ENCODE measurements at places on chromosomes 6 and 20.

- H3K4me1 ChIP-seq, result no peaks in the 10 kb centered on the region
- H3K36me3 ChIP-seq, result no peaks in the 10 kb centered on the region
- H3K27me3 ChIP-seq, result no peaks in the 10 kb centered on the region
- no peak overlapping the region for H3K27ac ChIP-seq
- DNase-seq, result no peak
These were observed 338.3 kb upstream of the KCNQ5 start for GRCh38 chr6:72283571-72283970.

DNA sequence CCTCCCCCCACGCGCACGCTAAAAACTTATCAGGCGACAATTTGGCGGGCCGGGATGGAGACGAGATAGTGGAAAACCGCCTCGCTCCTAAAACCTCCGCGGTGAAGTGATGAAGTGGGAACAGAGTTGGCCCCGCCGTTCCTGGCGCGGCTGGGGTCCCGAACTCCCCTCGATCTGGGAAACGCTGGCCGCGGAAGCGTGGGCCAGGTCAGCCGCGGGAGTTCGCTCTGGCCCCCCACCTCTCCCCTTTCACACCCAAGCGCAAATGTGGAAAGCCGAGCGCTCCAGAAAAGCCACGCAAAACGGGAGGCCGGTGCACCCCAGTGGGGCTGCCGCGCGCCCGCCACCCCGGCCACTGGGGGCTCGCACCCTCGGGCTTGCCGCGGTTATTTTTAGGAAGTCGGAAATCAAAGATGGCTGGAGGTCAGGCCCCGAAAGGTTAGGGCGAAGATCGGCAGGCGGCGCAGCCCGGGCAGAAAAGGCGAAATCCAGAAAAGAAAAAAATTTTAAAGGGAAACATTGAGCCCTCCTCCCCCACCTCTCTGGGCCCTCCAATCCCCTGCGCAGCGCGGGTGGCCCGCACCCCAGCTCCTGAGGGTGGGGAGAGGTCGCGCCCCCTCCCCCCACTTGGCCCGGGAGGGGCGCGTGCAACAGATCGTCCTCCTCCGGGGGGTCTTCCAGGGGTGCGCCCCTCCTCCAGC, 1.0 kb downstream of the SALL4 start:
- H3K36me3 ChIP-seq, result no peaks in the 10 kb centered on the region
- no peak overlapping the region for H3K27ac ChIP-seq
- peaks cover 42% of the 10 kb centered on the region for H3K27me3 ChIP-seq
- peak overlapping the region; percentile 45 for H3K4me3 ChIP-seq
- H3K4me1 ChIP-seq, result peaks cover 28% of the 10 kb centered on the region

DNA sequence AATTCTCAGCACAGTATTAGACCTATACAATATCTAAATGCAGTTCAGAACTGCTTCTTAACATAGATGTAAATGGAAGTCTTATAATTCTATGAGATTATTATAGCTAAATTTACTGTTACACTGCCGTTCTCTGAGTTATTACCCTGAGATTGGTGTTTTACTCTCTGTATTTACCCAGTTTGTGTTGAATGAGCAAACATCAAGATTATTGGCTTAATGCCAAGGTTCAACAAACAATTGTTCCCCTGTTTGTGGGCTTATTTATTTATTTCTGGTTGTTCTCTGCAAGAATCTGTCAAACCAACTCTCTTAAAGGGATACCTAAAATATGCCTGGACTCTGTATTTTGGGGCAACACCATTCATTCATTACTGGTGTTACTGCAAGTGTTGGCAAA, 5.2 kb upstream of the STMND1 start:
- peaks cover 5% of the 10 kb centered on the region for H3K4me1 ChIP-seq
- H3K36me3 ChIP-seq, result no peaks in the 10 kb centered on the region
- DNase-seq, result no peak
- H3K27ac ChIP-seq, result no peak overlapping the region
- no peak overlapping the region for H3K4me3 ChIP-seq
- H3K27me3 ChIP-seq, result no peaks in the 10 kb centered on the region

GRCh38 chr6:63094947-63095346, 116.3 kb upstream of the FKBP1C start:
- no peak overlapping the region for H3K27ac ChIP-seq
- H3K27me3 ChIP-seq, result no peaks in the 10 kb centered on the region
- no peaks in the 10 kb centered on the region for H3K36me3 ChIP-seq
- no peaks in the 10 kb centered on the region for H3K4me1 ChIP-seq

DNA sequence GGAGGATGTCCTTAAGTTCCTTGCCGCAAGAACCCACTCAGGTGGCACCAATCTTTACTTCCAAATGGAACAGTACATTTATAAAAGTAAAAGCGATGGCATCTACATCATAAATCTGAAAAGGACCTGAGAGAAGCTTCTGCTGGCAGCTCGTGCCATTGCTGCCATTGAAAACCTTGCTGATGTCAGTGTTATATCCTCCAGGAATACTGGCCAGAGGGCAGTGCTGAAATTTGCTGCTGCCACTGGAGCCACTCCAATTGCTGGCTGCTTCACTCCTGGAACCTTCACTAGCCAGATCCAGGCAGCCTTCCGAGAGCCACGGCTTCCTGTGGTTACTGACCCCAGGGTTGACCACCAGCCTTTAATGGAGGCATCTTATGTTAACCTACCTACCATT, 191.7 kb downstream of the TRIM27 start:
- H3K4me3 ChIP-seq, result no peak overlapping the region
- DNase-seq, result no peak
- peaks cover 8% of the 10 kb centered on the region for H3K4me1 ChIP-seq
- no peaks in the 10 kb centered on the region for H3K36me3 ChIP-seq
- peaks cover 77% of the 10 kb centered on the region for H3K27me3 ChIP-seq

- no peak overlapping the region for H3K4me3 ChIP-seq
- no peaks in the 10 kb centered on the region for H3K4me1 ChIP-seq
- H3K36me3 ChIP-seq, result no peaks in the 10 kb centered on the region
- H3K27ac ChIP-seq, result no peak overlapping the region
- no peak for DNase-seq
These were observed 62.1 kb downstream of the TBXT start for GRCh38 chr6:166105341-166106075.

DNA sequence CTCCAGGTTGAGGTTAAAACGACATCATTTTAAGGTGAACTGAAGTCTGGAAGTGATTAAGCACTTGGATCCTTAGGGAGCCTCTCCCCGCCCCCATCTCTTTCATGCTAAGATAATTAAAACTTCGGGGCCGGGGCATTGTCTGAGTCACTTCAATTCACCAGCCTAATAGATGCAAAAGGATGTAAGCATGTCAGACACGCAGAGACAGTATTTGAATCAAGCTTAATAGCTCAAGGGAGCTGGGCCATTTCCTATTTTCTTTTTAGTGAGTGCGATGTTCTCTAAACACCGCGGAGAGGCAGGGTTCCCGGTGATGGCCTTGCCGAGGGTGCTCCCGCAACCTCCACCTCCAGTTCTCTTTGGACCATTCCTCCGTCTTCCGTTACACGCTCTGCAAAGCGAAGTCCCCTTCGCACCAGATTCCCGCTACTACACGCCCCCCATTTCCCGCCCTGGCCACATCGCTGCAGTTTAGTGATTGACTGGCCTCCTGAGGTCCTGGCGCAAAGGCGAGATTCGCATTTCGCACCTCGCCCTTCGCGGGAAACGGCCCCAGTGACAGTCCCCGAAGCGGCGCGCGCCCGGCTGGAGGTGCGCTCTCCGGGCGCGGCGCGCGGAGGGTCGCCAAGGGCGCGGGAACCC, 516 bp upstream of the IRF4 start:
- peak overlapping the region; percentile 56 for H3K4me3 ChIP-seq
- no peaks in the 10 kb centered on the region for H3K36me3 ChIP-seq
- peaks cover 33% of the 10 kb centered on the region for H3K4me1 ChIP-seq
- H3K27me3 ChIP-seq, result peaks cover 88% of the 10 kb centered on the region
- DNase-seq, result no peak
- no peak overlapping the region for H3K27ac ChIP-seq

GRCh38 chr20:6439737-6440442, 317.1 kb upstream of the FERMT1 start:
- no peaks in the 10 kb centered on the region for H3K4me1 ChIP-seq
- H3K36me3 ChIP-seq, result no peaks in the 10 kb centered on the region
- no peak overlapping the region for H3K27ac ChIP-seq
- no peak for DNase-seq

DNA sequence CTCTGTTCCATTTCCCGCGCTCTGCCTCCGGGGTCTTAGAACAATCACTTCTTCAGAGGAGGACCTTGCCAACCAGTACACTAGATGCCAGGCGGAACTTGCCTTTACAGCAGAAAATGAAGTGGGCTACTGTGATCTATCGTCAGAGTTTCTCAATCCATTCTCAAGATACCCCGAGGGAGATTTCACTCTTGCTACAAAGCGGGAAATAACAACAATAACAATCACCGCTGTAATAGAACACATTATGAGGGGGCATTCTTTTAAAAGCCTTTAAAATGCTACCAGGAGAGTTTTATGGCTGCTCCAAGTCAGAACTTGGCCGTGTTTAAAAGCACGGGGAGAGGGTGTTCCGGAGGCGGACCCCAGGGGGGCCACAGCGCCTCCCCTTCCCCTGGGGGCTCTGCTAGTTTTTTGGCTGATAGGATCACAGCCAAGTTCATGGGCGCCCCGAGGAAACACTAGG, 617.0 kb upstream of the AGPAT4 start:
- DNase-seq, result no peak
- peaks cover 10% of the 10 kb centered on the region for H3K4me1 ChIP-seq
- no peak overlapping the region for H3K27ac ChIP-seq
- no peaks in the 10 kb centered on the region for H3K27me3 ChIP-seq
- H3K36me3 ChIP-seq, result no peaks in the 10 kb centered on the region

GRCh38 chr6:16474772-16475493, 236.5 kb downstream of the GMPR start:
- no peaks in the 10 kb centered on the region for H3K36me3 ChIP-seq
- DNase-seq, result no peak
- no peak overlapping the region for H3K4me3 ChIP-seq
- H3K27me3 ChIP-seq, result no peaks in the 10 kb centered on the region
- peaks cover 6% of the 10 kb centered on the region for H3K4me1 ChIP-seq

DNA sequence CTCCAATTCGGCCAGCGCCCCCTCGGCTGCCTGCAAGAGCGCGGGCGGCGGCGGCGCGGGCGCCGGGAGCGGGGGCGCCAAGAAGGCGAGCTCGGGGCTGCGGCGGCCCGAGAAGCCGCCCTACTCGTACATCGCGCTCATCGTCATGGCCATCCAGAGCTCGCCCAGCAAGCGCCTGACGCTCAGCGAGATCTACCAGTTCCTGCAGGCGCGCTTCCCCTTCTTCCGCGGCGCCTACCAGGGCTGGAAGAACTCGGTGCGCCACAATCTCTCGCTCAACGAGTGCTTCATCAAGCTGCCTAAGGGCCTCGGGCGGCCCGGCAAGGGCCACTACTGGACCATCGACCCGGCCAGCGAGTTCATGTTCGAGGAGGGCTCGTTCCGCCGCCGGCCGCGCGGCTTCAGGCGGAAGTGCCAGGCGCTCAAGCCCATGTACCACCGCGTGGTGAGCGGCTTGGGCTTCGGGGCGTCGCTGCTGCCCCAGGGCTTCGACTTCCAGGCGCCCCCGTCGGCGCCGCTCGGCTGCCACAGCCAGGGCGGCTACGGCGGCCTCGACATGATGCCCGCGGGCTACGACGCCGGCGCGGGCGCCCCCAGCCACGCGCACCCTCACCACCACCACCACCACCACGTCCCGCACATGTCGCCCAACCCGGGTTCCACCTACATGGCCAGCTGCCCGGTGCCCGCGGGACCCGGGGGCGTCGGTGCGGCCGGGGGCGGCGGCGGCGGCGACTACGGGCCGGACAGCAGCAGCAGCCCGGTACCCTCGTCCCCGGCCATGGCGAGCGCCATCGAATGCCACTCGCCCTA, 963 bp downstream of the FOXF2 start:
- H3K36me3 ChIP-seq, result no peaks in the 10 kb centered on the region
- peak overlapping the region; percentile 51 for H3K4me3 ChIP-seq
- H3K4me1 ChIP-seq, result peaks cover 49% of the 10 kb centered on the region
- H3K27ac ChIP-seq, result no peak overlapping the region

DNA sequence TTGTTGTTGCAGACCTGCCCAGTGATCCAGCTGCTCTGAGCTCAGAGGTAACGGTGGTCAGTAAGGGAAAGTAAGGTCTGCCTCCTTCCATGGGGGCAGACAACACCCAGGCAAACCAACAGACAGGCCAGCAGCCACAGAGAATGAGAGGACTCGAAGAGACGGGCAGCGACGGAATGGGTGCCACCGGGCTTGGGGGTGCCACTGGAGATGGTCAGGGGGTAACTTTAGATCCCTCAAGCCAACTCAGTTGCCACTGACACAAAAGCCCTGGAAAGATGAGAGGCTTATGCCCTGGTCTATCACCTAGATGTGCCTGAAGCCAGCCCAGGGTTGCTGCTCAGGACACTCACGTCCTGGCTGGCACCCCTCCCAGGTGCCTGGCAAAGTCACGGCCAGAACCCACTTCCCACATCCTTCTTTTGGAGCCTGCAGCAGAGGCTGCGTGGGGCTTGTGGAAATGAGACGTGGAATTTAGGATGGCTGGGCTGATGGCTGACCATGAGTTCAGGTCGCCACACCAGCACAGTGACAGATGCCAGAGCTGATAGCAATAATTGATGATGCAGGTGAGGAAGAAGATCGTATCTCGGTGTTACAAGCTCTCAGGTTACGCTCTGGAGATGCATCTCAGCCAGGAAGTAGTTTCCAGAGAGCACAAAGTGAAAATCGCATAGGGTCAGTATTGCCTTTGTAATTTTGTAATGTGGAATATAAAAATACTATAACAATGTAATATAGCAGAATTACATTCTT, 209.1 kb downstream of the SYNDIG1 start:
- H3K4me1 ChIP-seq, result no peaks in the 10 kb centered on the region
- H3K27me3 ChIP-seq, result no peaks in the 10 kb centered on the region
- no peaks in the 10 kb centered on the region for H3K36me3 ChIP-seq
- H3K27ac ChIP-seq, result no peak overlapping the region
- DNase-seq, result peak; percentile 72

- no peak for DNase-seq
- H3K4me3 ChIP-seq, result no peak overlapping the region
- H3K36me3 ChIP-seq, result no peaks in the 10 kb centered on the region
- no peaks in the 10 kb centered on the region for H3K27me3 ChIP-seq
These were observed 36.4 kb upstream of the UTRN start for GRCh38 chr6:144248476-144249301.

GRCh38 chr20:50522053-50522674, 12.0 kb downstream of the PTPN1 start:
- DNase-seq, result no peak
- no peak overlapping the region for H3K4me3 ChIP-seq
- no peaks in the 10 kb centered on the region for H3K36me3 ChIP-seq

DNA sequence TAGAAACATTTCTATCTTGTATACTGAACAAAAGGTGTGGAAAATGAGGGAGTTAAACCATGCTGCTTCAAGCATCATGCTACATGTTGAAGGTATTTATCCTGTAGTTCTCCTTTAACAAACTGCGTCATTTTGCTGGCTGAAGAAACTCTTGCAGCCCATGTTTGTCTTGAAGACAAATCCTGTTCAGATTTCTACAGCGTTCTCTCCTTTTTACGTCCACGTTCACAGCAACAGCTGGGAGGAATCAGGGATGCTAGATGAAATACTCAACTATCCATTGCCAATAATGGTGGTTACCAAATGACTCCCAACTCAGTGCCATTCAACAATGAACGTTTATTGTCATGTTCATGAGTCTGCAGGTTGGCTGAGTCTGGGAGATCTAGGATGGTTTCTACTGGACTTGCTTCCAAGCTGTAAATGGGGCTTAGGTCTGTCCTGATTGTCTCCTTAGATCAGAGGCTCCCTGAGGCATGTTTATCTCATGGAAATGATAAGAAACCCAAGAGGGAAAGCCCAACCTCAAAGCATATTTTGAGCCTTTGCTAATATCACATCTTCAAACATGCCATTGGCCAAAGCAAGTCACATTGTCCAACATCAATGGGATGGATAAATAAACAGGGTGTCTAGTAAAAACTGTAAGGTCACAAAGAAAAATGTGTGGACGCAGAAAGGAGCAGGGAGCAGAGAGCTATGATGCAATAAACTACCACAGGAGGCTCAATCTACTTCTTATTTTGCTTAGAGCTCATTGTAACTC, 2.7 kb upstream of the PLCB1 start:
- DNase-seq, result no peak
- H3K36me3 ChIP-seq, result no peaks in the 10 kb centered on the region
- peaks cover 19% of the 10 kb centered on the region for H3K27me3 ChIP-seq
- H3K4me3 ChIP-seq, result no peak overlapping the region
